ENCODE measurements at places on chromosomes 11 and 22.

GRCh38 chr11:12546122-12546521 lies 128.1 kb upstream of the TEAD1 start:
- no peak for DNase-seq

GRCh38 chr22:22848364-22848866 lies 39.2 kb upstream of the IGLL5 start:
- peak; percentile 54 for DNase-seq

DNA sequence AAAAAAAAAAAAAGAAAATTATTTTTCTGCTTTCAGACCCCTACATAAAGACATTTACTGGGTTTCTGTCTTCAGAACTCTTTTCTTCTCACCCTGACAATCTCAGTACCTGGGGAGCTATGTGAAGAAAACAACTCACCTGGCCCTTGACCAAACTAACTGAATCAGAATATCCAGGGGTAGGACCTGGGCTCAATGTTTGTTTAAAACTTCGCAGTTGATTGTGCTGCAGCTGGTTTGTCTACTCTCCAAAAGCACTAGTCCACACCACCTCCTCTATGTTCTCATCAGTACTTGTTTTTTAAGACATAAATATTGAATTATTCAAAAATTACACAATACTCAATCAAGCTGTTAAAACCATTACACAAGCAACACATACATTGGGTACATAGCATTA lies 34.8 kb downstream of the EIF3F start:
- no peak for DNase-seq

GRCh38 chr22:18012531-18012930 lies 11.8 kb downstream of the MICAL3 start:
- no peak for DNase-seq

DNA sequence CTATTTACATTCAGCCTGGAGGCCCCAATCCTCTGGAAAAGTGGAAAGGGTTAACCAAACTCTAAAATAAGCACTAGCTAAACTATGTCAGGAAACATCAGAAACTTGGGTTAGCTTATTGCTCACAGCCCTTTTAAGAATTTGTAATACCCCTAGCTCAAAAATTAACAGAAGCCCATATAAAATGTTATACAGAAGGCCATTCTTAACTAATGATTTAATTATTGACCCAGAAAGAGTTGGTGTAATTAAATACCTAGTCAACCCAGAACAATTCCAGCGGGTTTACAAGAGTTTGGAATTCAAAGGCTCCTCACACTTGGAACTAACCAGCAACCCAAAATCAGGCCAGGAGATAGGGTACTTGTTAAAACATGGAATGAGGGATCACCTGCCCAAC lies 88.8 kb downstream of the PIWIL4 start:
- DNase-seq, result no peak

- DNase-seq, result no peak
Observed at GRCh38 chr11:93198215-93198845, 539 bp upstream of the SLC36A4 start.

DNA sequence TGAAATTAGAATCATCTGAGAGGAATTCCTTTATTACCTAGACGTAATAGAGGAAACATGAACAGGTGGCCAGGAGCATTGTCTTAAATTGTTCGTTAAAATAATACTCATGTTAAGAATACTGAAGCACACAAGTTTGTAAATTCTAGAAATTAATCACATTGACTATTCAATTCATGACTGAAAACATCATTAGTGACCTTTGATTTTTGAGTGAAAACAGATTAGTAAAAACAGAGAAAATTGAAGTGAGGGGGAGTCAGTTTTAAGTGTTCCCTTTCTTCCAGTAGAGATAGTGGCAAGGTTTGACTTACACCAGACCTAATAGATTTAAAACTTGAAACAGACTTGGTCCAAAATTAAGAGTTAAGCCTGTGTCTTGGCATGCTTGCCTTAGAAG lies 1.4 kb downstream of the ZFP91 start:
- DNase-seq, result no peak

DNA sequence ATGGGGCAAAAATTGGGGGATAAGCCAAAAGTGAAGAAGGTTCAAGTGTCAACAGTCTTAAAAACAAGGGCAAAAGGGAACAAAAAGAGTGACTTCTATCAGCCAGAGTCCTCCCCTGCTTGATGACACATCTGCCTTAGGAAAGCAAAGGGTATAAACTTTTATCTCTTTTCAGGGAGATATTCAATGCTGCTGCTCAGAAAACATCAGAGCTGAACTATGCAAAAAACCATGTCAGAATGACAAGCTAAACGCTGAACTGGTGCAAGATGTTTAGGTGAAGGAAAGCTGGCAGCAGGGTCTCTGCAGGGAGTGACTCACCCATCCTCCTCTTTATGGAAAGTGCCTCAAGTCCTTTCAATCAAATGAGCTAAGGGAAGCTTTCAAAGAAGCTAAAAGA lies 24.7 kb downstream of the ALG9 start:
- no peak for DNase-seq

GRCh38 chr22:19912271-19912999 lies 29.1 kb upstream of the COMT start:
- DNase-seq, result no peak

- DNase-seq, result no peak
Observed at GRCh38 chr11:102172127-102172848, 62.0 kb downstream of the YAP1 start.

DNA sequence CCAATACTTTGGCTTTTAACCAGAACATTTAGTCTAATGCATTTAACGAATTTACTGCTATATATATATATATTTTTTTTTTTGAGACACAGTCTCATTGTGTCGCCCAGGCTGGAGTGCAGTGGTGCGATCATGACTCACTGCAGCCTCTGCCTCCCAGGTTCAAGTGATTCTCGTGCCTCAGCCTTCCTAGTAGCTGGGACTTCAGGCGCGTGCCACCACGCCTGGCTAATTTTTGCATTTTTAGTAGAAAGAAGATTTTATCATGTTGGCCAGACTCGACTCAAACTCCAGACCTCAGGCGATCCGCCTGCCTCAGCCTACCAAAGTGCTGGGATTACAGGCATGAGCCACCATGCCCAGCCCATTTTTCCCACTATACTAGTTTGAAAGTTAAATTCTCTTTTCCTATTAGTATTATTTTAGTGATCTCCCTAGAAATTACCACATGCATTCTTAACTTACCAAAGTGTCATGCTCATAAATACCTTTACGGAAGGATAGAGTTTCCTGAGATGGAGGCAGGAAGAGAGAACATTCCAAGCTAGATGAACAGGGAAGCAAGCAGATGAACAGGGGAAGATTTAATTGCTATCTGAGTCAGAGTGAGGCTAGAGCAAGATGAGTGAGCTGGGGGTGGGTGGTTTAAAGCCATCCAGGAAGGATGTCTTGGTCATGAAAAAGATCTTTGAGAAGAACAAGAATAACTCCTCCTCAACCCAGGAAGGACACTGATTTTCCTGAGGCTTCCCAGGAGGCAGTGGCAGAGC lies 4.4 kb upstream of the PGAP2 start:
- DNase-seq, result no peak

DNA sequence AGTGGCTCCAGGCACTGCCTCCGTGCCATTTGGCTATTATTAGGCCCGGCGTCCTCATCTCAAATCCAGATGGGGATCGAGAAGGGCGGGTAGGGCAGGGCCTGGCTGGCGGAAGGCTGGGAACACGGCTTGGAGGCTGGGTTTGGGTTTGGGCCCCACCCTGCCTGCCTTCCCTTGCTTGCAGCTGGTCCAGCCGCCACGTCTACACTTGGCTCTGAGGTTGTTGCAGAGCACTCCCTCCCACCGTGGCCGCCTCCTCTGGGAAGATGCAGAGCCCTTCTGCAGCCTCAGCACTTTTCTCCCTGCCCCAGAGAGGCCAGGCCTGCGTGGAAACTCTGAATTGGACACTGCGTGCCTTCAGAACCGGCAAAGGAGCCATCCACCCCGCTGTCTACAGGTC lies 5.2 kb upstream of the SMTN start:
- DNase-seq, result no peak

DNA sequence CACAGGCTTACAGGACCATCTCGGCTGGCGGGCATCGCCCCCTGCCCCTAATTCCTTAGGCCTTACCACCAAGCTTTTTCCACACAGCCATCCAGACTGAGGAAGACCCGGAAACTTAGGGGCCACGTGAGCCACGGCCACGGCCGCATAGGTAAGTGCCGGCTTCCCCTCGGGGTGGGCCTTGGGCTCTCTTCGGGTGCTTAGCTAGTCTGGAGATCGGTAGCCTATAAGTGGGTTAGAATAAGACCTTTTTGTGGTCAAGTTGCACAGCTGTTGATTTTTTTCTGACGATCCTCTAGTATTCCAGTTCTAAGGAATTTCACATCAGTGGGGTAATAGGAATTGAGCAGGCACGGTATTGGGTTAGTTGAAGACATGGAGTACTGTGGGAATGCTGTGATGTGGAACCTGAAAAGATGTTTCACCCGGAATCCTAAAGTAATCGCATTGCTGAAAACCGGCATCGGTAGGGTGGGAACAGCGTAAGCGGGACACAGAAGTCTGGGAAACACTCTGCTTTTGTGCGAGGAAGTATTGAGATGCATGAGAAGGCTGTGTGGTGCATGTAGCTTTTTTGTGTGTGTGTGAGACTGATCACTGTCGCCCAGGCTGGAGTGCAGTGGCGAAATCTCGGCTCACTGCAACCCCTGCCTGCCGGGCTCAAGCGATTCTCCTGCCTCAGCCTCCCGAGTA lies 669 bp downstream of the RPL27A start:
- DNase-seq, result no peak

DNA sequence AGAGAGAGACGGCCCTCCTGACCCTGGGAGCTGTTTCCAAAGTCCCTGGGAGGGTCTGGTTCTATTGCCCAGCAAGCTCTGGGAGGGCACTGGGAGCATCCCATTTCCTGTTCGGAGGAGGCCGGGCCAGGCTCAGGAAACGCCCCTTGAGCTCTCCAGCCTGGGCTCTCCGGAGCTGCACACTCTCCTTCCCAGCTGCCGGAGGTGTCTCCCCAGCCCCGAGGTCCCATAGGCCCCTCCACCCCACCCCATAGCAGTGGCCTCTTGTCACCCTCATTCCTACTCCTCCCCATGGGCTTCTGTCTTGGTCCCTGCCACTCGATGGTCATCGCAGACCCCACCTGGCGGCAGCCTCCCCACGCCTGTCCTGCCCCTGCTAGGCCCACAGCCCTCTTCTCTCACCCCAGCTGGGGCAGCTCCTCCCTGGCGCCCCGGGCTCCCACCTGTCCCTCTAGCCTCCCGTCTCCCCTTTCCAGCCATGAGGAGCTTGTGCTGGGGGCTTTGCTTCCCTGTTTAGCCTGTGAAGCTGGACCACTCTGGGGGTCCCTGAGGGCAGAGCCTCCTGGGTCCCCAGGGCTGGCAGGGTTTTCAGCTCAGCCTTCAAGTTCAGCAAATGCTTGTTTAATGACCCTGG lies 2.8 kb downstream of the TSPAN32 start:
- no peak for DNase-seq

GRCh38 chr22:28120691-28121592 lies 201.9 kb upstream of the PITPNB start:
- DNase-seq, result no peak

DNA sequence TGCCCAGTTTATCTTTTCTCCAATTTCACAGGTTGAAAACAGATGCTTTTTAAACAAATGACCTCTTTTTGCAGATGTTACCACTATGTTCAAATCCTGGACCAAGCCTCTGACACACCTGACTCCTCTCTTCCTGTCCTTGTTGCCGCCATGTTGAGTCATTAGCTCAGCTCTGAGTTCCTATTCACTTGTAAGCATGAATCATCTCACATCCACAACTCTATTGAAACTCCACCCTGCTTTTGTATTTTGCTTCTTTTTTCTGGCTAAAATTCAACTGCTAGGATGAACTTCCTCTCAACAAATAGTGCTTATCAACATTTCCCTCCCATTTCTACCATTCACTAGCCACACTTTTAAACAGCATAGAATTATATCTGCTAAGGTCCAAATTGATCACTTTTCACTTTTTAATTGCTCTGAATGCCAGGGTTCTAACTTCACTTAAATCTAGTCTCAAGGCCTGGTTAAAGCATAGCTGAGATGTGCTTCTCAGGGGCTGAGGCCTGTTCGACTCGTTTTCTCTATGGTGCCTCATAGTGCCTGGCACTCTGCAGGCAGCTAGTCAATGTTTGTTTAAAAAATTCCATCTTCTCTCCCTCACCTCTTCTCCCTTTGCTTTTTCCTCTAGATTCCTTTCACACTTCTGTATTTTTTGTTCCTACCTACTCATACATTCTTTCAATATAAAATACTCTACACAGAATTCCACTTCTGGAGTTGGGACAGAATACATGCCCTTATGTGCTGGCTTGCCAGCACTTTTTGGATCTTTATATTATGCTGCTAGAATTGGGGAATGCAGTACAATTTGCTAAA lies 3.9 kb downstream of the JOSD1 start:
- no peak for DNase-seq

- no peak for DNase-seq
Observed at GRCh38 chr11:130163346-130164220, 4.0 kb downstream of the ST14 start.

DNA sequence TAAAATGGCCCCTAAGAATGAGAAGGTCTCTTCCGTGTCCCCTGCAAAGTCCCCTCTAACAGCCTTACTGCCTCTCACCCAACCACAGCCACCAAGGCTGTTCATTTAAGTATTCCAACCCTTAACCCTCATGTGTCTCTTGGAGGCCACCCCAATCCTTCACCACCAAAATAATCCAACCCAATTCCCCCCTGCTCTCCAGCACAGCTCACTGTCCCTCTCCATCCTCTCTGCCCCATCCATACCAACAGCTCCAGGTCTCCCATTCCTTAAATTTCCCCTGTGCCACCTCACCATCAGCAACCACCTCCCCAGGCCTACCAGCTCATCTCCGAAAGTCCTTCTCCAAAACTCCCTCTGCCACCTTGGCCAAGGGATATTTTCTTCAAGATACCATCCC lies 1.4 kb downstream of the FAM168A start:
- DNase-seq, result no peak

DNA sequence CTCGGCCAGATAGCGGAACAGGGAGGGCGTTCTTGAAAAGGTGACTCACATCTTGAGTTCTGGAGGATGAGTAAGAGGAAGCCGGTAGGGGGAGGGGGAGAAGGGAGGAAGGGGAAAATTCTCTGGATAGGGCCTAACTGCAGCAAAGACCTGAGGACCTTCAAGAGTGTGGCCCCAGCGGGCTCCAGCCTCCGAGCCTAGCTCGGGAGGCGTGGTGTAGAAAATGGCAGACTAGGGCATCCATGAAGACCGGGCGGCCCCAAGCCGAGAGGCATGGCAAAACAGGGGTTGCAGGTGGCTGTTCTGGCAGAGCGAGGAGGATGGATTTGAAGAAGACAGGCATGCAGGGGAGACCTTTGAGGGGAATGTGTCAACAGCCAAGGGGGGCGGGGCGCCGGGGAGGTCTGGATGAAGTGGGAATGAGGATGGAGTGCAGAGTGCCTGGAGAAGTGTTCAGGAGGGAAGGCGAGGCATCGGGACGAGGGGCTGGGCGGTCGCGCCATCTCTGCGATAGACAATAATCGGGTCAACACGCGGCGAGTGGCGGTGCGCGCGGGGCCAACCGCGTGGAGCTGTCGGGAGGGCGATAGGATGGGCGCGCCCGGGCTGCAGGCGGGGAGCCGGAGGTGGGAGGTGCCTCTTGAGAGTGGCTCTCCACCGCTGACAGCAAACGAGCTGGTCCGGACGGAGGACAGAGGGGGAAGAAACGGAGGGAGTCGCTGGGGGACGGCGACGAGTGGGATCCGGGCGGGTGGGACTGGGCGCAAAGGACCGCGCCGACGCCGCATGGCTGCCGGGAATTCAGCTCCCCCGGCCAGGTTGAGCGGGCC lies 40.0 kb upstream of the CREB3L1 start:
- no peak for DNase-seq

GRCh38 chr11:35097814-35098455 lies 41.0 kb upstream of the CD44 start:
- DNase-seq, result no peak

- no peak for DNase-seq
Observed at GRCh38 chr11:123344790-123345357, 85.2 kb upstream of the GRAMD1B start.

- no peak for DNase-seq
Observed at GRCh38 chr11:1869427-1870325, 16.8 kb downstream of the LSP1 start.

Data from stimulated activated CD8-positive, alpha-beta memory T cell treated with anti-CD3 and anti-CD28 coated beads, Interleukin-4, amount 100 ng/mL, for 1 hour (primary cell).